Stomach (tissue), 19 donors: ENCODE measurements at places on chromosomes 1 and 21.

DNA sequence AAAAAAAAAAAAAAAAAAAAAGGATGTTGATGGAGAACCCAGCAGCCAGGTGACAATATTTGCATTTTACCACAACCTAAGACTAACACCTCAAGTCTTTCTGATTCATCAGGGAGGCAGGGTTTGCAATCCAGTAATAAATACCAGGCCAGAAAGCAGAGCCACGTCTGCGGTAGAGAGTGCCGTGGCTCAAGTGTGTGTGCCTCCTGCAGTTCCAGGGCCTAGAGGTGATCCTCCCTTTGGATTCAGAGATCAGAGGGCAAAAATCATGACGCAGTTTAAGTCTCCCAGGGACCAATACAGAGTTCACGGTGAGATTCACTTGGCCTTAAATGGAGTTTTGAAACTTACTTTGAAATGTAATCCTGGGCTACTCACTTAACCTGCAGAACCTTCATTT is 34.9 kb downstream of the TMCO4 start:
- H3K27ac ChIP-seq: no peak overlapping the region
- H3K4me1 ChIP-seq: no peaks in the 10 kb centered on the region
- DNase-seq: no peak
- no peak overlapping the region for H3K4me3 ChIP-seq

DNA sequence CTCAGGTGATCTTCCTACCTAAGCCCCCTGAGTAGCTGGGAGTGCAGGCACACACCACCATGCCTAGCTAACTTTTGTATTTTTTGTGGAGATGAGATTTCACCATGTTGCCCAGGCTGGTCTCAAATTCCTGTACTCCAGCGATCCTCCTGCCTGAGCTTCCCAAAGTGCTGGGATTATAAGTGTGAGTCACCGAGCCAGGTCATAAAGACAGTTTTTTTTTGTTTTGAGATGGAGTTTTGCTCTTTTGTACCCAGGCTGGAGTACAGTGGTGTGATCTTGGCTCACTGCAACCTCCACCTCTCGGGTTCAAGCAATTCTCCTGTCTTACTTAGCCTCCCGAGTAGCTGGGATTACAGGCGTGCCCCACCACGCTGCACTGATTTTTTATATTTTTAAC is 42.1 kb downstream of the KIF1B start:
- H3K27ac ChIP-seq: no peak overlapping the region
- H3K36me3 ChIP-seq: peaks cover 5% of the 10 kb centered on the region
- peaks cover 5% of the 10 kb centered on the region for H3K4me1 ChIP-seq
- no peaks in the 10 kb centered on the region for H3K27me3 ChIP-seq
- H3K4me3 ChIP-seq: no peak overlapping the region
- DNase-seq: no peak

DNA sequence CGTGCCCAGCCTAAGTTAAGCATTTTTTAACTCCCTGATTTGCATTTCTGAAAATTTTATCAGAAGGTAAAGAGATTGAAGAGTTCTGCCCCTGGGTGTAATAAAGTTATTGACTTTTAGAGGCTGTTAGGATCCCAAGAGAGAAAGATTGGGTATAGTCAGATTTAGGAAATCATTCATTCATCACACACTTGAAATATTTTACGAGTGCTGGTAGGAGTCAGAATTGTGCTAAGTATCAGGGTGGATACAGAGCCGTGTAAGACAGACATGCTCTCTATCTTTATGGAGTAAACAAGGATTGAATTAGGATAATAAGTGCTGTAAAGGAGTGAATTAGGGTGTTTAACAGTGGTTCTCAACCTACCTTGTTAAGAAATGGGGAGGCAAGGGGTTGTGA is 3.0 kb downstream of the SZT2 start:
- no peaks in the 10 kb centered on the region for H3K36me3 ChIP-seq
- H3K4me1 ChIP-seq: peaks cover 27% of the 10 kb centered on the region
- no peaks in the 10 kb centered on the region for H3K27me3 ChIP-seq
- H3K4me3 ChIP-seq: no peak overlapping the region
- no peak overlapping the region for H3K27ac ChIP-seq

GRCh38 chr21:36803051-36803645 is 104.2 kb downstream of the SIM2 start:
- no peaks in the 10 kb centered on the region for H3K27me3 ChIP-seq
- H3K36me3 ChIP-seq: no peaks in the 10 kb centered on the region
- DNase-seq: no peak
- H3K27ac ChIP-seq: no peak overlapping the region
- no peaks in the 10 kb centered on the region for H3K4me1 ChIP-seq

GRCh38 chr1:104526158-104526795 is 776.6 kb downstream of the AMY1C start:
- no peaks in the 10 kb centered on the region for H3K4me1 ChIP-seq
- no peak overlapping the region for H3K27ac ChIP-seq
- H3K27me3 ChIP-seq: no peaks in the 10 kb centered on the region

- no peak for DNase-seq
- no peaks in the 10 kb centered on the region for H3K27me3 ChIP-seq
- no peak overlapping the region for H3K27ac ChIP-seq
- no peak overlapping the region for H3K4me3 ChIP-seq
Observed at GRCh38 chr1:46084553-46085451, 47.6 kb downstream of the PIK3R3 start.

- no peak overlapping the region for H3K27ac ChIP-seq
- no peaks in the 10 kb centered on the region for H3K36me3 ChIP-seq
- DNase-seq: peak; percentile 39
- no peaks in the 10 kb centered on the region for H3K4me1 ChIP-seq
Observed at GRCh38 chr21:44255511-44255981, 6.2 kb downstream of the DNMT3L start.
